Ovary (tissue), 10 donors: ENCODE measurements at places on chromosomes 7 and 10.

DNA sequence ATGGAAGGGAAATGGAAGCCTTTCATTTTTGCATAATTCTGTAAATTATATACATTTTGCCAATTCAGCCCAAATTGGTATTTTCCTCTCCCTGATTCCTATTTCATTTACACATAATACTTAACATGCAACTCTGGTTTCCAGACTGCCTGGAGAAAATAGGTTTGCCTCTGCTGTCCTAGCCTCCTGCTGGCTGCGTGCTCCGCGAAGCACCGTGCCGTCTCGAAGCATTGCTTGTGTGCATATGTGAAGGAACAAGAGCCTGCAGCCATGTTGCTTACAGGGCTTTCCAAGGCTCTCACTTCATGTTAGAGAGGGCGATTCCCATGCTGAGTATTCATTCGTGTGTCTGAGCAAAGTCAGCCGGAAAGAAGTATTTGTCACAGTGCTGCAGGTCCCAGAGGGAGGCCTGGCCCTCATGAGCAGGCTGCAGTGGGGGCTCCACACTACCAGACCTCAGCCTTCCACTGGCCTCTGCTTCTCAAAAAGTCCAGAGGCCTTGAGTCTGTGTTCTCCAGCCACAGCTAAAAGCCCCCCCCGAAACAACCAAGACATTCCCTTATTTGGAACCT, 66.5 kb downstream of the CLRN3 start:
- no peak overlapping the region for H3K27ac ChIP-seq
- no peaks in the 10 kb centered on the region for H3K4me1 ChIP-seq
- H3K27me3 ChIP-seq = no peaks in the 10 kb centered on the region
- H3K4me3 ChIP-seq = no peak overlapping the region

DNA sequence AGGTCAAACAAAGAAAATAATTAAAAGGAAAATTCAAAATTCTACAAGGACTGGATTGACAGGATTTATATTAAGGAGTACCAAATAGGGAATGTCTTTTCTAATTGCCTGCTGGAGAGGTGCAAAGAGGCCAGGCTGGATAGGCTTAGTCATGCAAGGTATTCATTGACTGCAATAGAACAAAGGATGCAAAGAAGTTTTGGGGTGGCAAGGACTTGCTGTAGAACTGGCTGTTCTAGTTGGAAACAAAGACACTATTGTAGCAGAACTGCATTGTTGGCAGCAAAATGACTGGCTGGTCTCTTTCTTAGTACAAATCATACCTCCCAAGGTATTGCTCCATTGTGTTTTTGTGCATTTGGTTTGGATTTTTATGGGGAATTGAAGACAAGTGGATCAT, 10.1 kb downstream of the ITGB8 start:
- H3K4me1 ChIP-seq = no peaks in the 10 kb centered on the region
- DNase-seq = no peak
- no peak overlapping the region for H3K27ac ChIP-seq
- H3K36me3 ChIP-seq = no peaks in the 10 kb centered on the region
- no peak overlapping the region for H3K4me3 ChIP-seq
- no peaks in the 10 kb centered on the region for H3K27me3 ChIP-seq

GRCh38 chr10:106566873-106567272, 597.6 kb downstream of the SORCS1 start:
- no peaks in the 10 kb centered on the region for H3K36me3 ChIP-seq
- H3K4me3 ChIP-seq = no peak overlapping the region
- H3K27ac ChIP-seq = no peak overlapping the region
- DNase-seq = no peak

DNA sequence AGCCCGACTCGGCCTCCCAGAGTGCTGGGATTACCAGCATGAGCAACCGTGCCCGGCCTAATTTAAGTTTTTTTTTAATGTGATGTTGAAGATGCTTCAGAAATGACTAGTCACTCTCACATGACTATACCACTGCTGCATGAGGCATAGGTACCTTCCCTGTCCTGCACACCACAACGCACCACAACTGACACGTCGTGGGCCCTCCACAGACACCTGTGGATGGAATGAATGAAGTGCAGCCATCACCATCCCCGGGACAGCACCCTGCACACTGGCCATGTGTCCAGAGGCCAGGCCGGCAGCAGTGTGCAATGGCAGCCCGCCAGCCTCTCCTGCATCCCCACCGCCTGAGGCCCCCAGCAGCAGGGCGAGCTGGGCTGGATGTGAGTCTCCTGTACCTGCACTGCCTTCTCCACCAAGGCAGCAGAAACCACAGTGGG, 55.1 kb downstream of the VOPP1 start:
- no peak overlapping the region for H3K4me3 ChIP-seq
- H3K27ac ChIP-seq = no peak overlapping the region
- DNase-seq = no peak
- no peaks in the 10 kb centered on the region for H3K27me3 ChIP-seq
- no peaks in the 10 kb centered on the region for H3K36me3 ChIP-seq

DNA sequence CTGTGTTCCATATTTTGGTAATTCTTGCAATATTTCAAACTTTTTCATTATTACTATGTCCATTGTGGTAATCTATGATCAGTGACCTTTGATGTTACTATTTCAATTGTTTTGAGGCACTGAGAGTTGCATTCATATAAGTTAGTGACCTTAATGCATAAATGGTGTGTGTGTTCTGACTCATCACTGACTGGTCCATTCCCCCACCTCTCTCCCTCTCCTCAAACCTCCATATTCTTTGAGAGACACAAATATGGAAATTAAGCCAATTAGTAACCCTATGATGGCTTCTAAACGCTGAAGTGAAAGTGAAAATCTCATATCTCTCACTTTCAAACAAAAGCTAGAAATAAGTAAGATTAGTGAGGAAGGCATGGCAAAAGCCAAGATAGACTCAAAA, 739.6 kb downstream of the CCSER2 start:
- no peak for DNase-seq
- H3K36me3 ChIP-seq = no peaks in the 10 kb centered on the region
- no peaks in the 10 kb centered on the region for H3K27me3 ChIP-seq
- H3K4me1 ChIP-seq = no peaks in the 10 kb centered on the region

GRCh38 chr10:34184939-34185386, 630.1 kb downstream of the PARD3 start:
- no peaks in the 10 kb centered on the region for H3K36me3 ChIP-seq
- H3K4me3 ChIP-seq = no peak overlapping the region
- no peaks in the 10 kb centered on the region for H3K27me3 ChIP-seq
- DNase-seq = no peak
- H3K27ac ChIP-seq = peak overlapping the region; percentile 29

- no peak overlapping the region for H3K27ac ChIP-seq
- no peaks in the 10 kb centered on the region for H3K27me3 ChIP-seq
- no peak overlapping the region for H3K4me3 ChIP-seq
- no peak for DNase-seq
- H3K36me3 ChIP-seq = no peaks in the 10 kb centered on the region
Observed at GRCh38 chr7:103727982-103728610, 261.4 kb downstream of the RELN start.

GRCh38 chr10:32951111-32951510, 6.9 kb downstream of the ITGB1 start:
- no peak overlapping the region for H3K4me3 ChIP-seq
- H3K36me3 ChIP-seq = no peaks in the 10 kb centered on the region
- DNase-seq = no peak
- H3K27ac ChIP-seq = no peak overlapping the region

DNA sequence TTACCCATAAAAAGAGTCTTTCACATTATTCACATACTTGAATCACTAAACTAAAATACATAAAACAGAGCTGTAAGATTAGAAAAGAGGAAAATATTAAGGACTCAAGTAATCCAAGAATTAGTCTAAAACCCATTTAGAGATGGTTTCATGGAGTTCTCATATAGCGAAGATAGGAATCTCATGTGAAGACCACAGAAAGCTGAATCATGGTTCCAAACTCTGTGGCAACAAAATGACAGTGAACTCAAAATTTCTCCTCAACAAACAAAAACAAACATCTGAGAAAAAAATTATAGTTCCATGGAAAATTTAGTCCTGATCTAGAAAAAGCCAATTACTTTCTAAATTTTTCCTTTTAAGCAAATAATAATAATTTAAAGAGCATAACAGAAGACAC, 34.6 kb downstream of the BAZ1B start:
- no peak overlapping the region for H3K4me3 ChIP-seq
- H3K36me3 ChIP-seq = no peaks in the 10 kb centered on the region
- no peak for DNase-seq
- H3K27me3 ChIP-seq = no peaks in the 10 kb centered on the region
- no peaks in the 10 kb centered on the region for H3K4me1 ChIP-seq

DNA sequence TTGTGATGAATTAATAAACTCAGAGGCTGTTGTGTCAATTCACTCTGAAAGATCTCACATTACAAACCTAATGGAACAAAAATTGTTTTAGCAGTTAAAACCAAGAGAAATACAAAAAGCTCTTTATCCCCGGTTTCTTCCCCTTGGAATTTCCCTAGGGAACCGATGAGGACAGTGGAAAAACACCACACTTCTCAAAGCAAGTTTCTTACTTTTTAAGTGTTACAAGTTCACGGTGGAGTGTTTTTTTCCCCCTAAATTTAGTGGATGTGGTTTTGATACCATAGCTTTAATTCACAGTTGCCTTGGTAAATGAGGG, 10.3 kb downstream of the BAMBI start:
- no peak overlapping the region for H3K4me3 ChIP-seq
- no peak overlapping the region for H3K27ac ChIP-seq
- H3K36me3 ChIP-seq = no peaks in the 10 kb centered on the region
- DNase-seq = no peak
- H3K4me1 ChIP-seq = peaks cover 12% of the 10 kb centered on the region

DNA sequence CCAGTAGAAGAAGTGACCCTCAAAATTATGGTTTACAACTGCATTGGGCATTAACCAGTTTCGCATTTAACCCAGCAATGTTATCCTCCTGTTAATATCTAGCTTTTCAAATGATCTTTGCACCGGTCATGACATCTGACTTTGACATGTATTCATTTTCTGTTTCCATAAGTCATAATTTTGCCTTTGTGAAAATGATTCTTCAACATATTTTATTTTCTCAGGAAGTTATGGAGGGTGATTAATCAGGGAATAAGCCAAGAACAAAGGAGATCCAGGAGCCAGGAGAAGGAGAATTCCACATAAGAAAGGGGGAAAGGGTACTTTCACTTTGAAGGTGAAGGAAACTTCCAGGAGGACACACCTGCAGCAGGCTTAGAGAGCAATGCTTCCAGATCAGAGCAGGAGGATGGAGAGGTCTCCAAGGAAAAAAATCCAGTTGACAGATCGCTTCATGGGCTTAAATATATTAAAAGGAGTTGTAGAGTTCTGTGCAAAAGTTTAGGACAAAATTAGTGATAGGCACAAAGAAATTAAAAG, 92.1 kb upstream of the FAM3C start:
- no peak overlapping the region for H3K4me3 ChIP-seq
- H3K4me1 ChIP-seq = peaks cover 1% of the 10 kb centered on the region
- no peak for DNase-seq
- H3K36me3 ChIP-seq = no peaks in the 10 kb centered on the region

- no peak overlapping the region for H3K27ac ChIP-seq
- no peaks in the 10 kb centered on the region for H3K36me3 ChIP-seq
- peaks cover 2% of the 10 kb centered on the region for H3K4me1 ChIP-seq
- no peaks in the 10 kb centered on the region for H3K27me3 ChIP-seq
Observed at GRCh38 chr10:29495366-29495765, 139.4 kb downstream of the SVIL start.

- H3K4me3 ChIP-seq = no peak overlapping the region
- H3K27ac ChIP-seq = no peak overlapping the region
- no peak for DNase-seq
- no peaks in the 10 kb centered on the region for H3K4me1 ChIP-seq
- H3K27me3 ChIP-seq = no peaks in the 10 kb centered on the region
Observed at GRCh38 chr7:63023182-63023787, 975.4 kb upstream of the ZNF722 start.

GRCh38 chr7:108629651-108630400, 60.2 kb downstream of the DNAJB9 start:
- no peak overlapping the region for H3K4me3 ChIP-seq
- peak; percentile 16 for DNase-seq
- peaks cover 3% of the 10 kb centered on the region for H3K4me1 ChIP-seq

GRCh38 chr7:22675917-22676343, 51.1 kb upstream of the IL6 start:
- no peaks in the 10 kb centered on the region for H3K36me3 ChIP-seq
- no peak for DNase-seq
- no peaks in the 10 kb centered on the region for H3K27me3 ChIP-seq
- no peaks in the 10 kb centered on the region for H3K4me1 ChIP-seq
- H3K4me3 ChIP-seq = no peak overlapping the region

DNA sequence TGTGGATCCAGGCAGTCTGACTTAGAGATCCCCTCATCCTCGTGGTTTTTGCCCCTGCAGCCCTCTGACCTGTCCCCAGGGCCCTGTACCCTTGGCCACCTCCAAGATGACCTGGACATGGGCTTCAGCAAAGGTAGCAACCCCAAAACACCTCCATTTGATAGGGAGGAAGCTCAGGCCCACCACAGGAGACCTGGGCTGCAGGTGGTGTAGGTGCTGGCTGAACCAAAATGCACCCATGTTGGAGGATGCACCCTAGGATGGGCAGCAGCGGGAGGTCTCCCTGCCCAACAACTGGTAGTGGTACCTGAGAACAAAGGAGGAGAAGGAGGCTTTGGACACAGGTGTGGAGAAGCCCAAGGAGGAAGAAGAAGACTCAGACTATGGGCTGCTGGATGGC, 188.7 kb downstream of the ZNF716 start:
- H3K36me3 ChIP-seq = no peaks in the 10 kb centered on the region
- no peak overlapping the region for H3K27ac ChIP-seq
- H3K27me3 ChIP-seq = no peaks in the 10 kb centered on the region
- no peak for DNase-seq
- no peaks in the 10 kb centered on the region for H3K4me1 ChIP-seq
